ENCODE measurements at places on chromosomes 2 and 18. TPM values are rescaled to one million over a fixed set of nuclear protein-coding genes. Genes with fewer than 3 reads are reported as not detected.

MARCHF4 gene
- not detected for total RNA-seq

MROH2A gene
- not detected for total RNA-seq

MCEE gene
- 8.0 TPM for total RNA-seq

DNA sequence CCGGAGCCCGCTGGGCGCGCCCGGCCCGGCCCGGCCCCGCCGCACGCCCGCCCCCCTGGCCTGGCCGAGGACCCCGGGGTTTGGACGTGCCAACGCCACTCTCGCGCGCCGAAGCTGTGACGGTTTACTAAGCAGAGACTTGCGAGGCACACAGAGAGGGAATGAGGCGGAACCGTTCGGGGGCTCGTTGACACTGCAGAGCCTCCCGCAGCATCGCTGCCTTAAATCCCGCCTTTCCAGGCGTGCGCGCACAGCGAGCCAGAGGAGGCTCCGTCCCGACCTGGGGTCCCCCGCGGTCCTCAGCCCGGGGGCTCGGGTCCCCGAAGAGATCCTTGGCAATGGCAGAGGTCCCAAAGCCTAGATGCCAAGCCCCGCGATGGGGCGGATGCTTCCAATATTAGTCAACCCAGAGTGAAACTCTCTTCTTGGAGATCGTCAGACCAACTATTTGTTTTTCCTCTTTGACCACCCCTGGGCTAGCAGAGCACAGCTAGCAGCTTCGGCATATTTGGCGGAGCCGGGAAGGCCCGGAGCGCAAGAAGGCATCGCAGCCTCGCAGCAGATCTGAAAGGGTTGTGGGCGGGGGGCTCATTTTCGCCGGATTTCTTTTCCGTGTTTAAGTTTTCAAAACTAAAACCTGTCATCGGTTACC lies at the start of gene ZNF385B:
TSS of gene ZNF385B (minus strand) at position 197 of the 652 bp plus-strand sequence.
- H3K4me1 ChIP-seq, result peaks cover 4% of the 10 kb centered on the region
- H3K27me3 ChIP-seq, result peaks cover 55% of the 10 kb centered on the region
